Stimulated activated CD4-positive, alpha-beta T cell treated with anti-CD3 and anti-CD28 coated beads, Interleukin-1b, Interleukin-23, amount 100 ng/mL, for 4 hours (primary cell): ENCODE measurements at places on chromosomes 13 and 19.

DNA sequence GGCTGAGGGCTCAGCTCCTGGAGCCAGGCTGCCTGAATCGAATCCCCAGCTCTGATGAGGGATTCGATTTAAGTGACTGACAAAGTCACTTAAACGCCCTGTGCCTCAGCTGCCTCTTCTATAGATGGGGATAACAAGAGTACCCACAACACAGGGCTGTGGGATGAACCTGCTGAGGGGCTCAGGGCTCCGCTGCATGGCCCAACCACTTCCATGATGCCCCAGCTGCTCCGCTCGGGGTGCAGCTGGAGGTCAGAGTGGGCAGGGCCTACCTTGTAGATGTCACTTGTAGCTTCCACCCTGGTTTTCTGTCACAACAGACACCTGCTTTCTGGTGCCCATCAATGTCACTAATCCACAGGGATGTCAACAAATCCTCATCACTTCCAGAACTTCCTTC, 39.2 kb downstream of the STK24 start:
- no peak for DNase-seq

DNA sequence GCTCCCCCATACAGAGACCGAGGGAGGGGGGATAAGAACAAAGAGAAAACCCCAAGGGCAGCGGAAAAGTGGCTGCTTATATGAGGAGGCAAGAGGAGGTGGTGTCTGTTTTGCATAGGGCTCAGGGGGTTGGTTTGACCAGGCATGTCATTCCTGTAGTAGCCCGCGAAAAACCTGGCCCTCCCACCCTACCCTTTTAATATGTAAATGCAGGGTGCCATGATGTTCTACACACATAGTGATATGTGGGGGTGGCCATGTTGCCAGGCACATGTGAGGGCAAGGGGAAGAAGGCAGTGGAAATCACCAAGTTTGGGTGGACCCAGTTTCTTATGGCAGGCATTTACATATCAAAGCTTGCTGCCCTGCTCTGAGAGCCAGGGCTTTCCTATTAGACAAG, 203.5 kb upstream of the UBL3 start:
- no peak for DNase-seq

DNA sequence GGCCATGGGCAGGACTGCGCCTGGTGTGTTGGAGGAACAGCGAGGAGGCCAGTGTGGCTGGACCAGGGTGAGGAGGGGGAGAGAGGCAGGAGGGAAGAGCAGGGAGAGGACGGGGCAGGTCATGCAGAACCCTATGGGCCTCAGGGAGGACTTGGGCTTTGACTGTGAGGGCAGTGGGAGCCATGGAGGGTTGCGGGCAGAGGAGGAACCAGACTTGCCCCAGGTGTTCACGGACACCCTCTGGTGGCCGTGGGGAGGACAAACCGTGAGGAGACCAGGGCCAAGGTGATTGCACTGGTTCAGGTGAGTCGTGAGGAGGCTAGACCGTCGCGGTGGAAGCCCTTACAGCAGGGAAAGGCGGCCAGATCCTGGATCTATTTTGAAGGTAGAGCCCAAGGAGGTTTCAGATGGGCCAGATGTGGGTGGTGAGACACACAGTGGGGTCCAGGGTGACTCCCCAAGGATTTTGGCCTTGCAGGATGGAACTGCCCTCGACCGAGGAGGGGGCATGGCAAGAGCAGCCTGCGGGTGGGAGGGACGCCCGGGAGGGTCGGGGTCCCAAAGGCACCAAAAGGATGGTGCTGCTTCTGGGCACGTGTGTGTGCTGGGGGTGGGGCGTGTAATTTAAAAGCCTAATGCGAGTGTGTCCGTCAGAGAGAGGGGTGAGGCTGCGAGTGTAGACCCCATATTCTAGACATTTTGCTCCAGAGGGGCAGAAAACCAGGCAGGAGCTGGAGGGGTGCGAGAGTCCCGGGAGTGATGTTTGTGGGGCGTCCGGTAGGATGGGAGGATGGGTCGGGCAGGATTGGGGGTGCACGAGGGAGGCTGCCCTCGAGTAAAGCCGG, 2.7 kb upstream of the REXO1 start:
- no peak for DNase-seq

GRCh38 chr13:37886879-37887278, 17.3 kb upstream of the TRPC4 start:
- no peak for DNase-seq

DNA sequence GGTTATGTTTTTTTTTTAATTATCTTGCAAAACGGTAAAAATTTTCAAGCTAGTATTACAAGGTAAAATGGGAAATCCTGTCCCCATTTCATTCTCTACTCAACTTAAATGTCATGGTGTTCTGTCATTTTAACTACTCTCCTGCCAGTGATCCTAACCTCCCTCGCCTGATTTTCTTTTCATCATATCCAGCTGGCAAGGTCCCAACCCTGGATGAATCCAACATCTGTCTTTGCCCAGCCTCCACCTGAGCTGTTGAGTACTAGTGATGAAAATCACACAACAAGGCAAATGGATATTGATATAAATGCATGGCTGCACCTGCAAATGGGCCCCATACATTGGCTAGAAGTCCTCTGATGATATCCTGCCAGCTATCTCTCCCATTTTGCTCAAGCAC, 6.9 kb upstream of the CDK8 start:
- no peak for DNase-seq

DNA sequence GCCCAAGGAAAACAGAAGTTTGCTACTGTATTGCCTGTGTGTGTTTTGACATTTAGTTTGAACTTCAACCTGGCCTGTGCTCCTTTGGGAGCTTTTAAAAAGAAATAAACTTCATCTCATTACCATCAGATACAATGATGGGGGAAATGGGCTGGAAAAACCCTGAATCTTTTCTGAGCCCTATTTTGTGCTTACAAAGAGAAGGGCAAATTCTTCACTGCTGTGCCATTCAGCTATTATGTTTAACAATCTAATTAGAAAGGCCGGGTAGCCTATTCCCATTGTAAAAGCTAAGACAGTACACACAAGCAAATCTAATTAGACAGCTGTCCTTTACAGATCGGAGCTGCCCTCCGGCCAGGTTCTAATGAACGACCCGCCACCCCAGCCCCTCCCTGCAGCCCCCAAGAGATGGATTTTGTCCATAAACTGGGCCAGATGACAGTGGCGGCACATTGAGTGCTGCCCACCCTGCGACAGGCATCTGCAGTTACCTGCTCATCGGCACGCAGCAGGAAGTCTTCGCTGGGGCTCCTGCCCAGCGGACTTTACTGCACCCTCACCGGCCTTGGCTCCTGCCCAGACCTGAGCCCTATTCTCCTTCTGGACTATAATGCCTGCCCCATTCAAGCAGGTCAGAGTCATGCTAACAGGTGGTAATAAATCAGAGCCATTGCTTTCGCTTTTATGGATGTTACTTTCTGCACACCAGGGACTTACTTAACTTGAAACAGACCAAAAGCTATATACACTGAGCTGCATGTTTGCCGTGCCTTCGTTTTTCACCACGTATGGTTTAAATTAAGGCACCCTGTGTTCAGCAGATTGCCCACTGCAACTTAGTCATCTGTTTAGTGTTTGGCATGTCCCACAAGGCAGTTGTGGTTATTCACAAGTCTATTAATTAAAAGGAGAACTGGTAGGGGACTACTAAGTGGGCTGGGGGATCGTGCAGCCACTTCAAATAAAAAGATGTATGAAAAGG, 549.6 kb downstream of the FGF9 start:
- no peak for DNase-seq
